Activated gamma-delta T cell (primary cell): ENCODE measurements at places on chromosomes 6 and 20.

DNA sequence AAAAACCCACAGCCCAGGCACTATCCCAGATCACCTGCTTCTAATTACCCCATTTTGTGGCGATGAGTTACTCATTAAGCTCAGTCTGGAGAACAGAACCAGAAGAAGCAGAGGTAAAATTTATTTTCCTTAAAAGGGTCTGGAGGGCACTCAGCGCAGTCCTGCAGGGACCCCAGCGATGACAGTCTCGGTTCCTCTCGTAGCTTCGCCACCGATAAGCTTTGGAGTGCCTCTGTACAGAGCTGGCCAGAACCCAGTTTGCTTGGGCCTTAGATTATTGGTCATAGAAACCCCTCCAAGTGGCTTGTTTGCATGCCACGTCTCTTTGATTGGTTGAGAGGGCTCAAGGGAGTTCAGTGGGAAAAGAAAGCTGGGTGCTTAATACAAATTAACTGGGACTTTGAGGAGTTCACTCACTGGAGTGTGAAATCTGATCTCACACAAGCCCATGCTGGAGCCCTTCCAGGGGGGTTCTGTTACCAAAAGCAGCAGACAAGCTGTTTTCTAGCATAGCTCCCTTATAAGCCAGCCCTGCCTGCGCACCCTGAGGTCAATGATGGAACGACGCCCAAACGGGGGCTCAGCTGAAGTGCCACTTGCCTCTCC lies 158.5 kb upstream of the ARID1B start:
- DNase-seq: no peak

GRCh38 chr6:119739769-119740168 lies 390.2 kb upstream of the MAN1A1 start:
- no peak for DNase-seq

DNA sequence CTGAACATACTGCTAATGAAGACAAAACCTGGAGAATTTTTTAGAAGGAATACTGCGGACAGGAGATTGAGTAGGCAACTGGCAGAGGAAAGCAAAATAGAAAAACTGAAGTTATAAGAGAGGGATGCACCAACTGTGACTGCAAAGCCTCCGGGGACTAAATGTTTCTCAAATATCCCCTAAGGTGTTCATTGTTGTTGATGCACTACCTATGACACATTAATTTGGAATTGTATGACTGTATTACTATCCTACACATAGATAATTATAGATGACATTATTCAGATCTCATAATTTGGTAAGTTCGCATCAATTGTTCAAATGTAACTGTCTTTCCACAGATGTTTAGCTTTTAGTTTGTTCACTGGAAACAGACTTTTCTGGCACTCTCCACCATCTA lies 341.1 kb downstream of the MMUT start:
- DNase-seq: no peak

DNA sequence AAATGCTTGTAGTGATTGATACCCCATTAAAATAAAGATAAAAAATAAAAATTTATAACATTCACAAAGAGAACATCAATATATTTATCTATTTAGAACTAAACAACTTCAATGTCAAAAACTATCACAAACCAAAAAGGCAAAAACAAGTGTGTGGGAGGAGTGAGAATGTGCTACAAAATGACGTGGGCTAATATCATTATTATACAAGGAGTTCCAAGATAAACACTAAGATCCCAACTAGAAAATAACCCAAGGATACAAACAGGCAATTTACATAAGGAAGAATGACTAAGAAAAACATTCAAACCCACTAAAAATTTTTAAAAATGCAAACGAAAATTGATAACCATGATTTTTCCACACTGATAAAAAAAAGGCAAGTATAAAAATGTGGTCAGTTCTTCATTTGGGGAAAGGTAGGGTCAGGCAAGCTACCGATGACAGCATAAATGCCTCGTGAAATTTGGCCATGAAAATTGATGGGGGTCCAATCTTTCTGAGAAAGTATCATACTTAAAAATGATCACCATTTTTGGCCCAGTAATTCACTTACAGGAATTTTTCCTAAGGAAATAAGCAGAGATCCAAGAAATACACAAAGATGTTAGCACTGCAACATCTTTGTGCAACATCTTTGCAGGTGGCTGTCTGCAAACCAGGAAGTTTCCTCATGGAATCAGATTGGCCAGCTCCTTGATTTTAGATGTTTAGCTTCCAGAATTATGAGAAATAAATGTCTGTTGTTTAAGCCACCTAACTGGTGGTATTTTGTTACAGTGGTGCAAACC lies 140.2 kb downstream of the TMEM200A start:
- DNase-seq: no peak

DNA sequence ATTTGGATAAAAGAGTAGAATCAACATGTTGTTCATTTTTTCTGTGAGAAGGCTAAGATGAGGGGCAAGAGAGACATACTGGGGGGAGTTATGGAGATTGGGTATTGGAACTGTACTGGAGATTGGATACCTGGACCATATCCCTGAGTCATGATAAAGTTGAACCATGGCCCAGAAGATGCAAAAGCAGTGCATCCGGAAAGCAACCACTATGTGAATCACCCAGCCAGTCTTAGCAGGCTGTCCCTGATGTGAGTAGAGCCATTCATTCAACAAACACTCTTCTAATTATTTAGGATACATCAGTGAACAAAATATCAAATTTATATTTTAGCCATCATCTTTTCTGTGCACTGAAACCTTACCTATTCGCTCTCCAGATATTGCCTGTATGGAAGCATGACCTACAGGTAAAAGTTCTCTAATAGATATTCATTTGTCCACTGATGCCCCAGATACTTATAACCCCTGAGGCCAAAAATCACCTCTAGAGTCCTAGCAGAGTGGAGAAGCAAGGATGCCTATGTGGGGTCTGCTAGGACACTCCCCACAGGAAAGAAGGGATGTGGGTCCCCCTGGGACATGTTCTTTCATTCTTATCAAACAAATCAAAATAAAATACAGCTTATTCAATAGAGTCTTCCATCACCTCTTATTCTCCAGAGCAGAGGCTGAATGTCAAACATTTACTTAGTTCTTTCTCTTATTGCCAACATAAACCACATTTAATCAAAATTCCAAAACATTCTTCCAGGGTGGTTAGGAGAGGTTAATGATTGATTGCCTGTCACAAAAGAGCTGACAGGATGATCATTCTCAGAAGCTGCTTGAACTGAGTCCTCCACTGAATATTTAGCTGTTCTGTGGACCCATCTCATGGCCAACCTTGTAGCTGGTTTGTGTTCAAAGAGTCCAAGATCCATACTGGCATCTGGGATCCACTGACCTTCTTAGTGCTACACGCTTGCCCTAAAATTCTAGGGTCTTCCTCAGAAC lies 37.0 kb upstream of the PKHD1 start:
- DNase-seq: no peak

- no peak for DNase-seq
Measured at GRCh38 chr6:41487860-41488432, 58.2 kb upstream of the FOXP4 start.

DNA sequence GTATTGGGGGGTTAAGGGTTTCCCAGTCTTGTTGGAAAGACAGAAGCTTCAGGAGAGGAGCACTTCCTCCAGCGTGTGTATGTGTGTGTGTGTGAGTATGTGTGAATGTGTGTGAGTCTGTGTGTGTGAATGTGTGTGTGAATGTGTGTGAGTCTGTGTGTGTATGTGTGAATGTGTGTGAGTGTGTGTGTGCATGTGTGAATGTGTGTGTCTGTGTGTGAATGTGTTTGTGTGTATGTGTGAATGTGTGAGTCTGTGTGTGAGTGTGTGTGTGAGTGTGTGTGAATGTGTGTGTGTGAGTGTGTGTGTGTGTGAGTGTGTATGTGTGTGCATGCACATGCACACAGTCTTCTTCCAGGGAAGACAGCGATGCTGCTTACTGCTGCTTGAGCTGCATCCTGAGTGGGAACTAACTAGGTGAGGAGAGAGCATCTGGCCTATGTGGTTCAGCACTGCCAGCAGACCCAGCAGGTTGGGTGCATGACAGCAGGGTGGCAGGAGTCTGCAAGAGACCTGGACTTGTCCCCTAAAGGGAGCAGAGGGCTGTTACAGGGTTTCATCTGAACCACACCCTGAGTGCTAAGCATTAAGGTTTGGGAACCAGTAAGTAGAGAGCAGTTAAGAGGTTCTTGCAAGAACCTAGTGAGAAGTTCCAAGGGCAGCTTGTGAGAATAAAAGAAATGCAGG lies 22.7 kb upstream of the CCND3 start:
- no peak for DNase-seq

- no peak for DNase-seq
Measured at GRCh38 chr20:35248641-35249475, 22.4 kb downstream of the MMP24 start.

DNA sequence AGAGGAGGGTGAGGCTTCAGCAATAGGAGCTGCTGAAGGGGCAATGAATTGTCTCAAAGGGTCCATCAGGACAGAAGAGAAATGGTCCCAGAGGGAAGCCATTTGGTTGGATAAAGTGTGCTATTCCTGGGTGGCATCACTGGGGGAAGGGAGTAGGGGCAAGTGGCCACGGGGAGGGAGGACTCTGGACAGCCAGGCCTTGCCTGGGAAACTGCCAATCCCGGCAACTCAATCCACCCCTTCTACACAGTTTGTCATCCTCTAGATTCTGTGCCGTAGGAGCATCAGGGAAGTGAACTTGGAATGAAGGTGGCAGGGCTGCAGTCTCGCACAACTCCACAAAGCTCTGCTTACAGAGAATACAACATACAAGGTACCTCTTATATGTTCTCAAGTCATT lies 59.5 kb upstream of the RIPOR2 start:
- no peak for DNase-seq

DNA sequence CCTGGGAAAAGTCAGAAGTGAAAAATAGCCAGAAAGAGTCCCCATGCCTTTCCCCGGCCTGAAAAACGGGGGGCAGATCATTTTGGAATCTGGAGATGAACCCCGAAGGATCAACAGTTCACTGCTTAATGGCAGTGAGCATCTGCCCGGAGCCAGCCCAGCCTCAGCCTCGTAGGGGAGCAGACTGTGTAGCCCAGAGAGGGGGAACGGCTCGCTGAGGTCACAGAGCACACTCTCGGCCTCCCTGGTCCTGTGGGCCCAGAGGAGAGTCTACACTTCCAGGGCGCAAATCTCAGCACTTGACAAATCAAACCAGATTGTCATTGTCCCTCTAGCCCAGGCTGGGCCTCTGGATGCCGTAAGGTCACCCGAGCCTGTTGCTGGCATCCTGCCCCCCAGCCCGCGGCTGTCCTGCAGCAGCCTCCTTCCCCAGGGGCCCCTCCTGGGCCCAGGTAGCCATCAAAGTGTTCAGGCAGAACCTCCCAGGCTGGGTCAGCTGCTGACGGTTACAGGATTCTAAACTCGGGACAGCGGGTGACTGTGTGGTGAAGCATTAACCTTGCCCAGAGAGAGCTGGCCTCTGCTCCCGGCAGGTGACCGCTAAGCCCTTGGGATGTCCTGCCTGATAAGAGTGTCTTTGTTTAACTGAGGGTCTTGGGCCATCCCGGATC lies 56.1 kb downstream of the GNAS-AS1 start:
- DNase-seq: no peak

DNA sequence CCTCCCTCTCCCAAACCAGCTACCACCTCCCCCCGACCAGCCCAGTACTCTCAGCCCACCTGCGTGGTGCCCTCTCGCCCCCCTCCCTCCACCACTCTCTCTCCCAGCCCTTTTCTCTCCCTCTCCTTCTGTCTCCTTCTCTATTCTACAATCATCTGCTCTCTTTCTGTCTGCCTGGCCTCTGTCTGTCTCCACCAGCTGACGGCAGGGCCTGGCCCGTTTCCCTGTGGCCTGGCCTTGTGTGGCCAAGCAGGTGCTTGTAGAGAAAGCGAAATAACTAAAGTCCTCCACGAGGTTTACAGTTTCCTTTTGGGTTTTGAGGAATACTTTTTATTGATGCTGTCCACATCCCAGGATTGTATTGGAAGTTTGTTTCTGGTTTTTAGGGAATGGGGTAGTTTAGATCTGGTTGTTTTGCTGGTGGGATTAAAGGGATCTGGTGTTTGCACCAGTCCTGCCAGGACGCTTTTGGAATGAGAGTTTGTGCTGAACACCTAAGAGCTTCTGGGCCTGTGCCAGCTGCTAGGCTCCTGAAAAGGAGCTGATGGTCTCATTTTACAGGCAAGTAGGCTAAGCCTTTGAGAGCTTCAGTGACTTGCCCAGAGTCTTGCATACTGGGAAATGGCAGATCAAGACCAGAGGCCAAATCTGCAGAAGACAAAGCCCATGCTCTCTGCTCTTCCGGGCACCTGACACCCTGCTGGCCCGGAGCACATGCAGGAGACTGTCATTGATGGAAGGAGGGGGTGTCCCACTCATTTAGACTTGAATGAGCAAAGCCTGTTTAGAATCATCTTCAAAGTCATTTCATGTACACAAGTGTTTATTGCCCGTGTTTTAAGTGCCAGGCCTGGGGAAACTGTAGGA lies 161.7 kb downstream of the SYCP2 start:
- no peak for DNase-seq

DNA sequence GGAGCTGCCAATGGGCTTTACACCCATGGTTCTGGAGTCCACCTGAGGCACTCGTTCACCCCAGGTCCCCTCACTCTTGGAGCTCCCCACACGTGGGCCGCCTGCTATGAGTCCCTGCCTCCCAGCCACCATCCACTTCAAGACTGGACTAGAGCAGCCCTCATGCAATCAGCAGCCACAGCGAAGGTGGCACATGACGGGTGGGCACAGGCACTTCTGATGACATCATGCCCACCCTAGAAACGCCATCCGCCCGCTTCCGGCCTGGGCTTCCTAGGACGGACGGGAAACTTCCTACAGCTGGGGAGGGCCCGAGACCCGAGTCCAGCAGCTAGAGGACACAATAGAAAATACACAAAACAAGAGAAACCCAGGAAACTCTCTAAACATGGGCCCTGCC lies 85.5 kb downstream of the PDE10A start:
- DNase-seq: no peak

- no peak for DNase-seq
Measured at GRCh38 chr20:51345601-51346101, 196.9 kb downstream of the NFATC2 start.

DNA sequence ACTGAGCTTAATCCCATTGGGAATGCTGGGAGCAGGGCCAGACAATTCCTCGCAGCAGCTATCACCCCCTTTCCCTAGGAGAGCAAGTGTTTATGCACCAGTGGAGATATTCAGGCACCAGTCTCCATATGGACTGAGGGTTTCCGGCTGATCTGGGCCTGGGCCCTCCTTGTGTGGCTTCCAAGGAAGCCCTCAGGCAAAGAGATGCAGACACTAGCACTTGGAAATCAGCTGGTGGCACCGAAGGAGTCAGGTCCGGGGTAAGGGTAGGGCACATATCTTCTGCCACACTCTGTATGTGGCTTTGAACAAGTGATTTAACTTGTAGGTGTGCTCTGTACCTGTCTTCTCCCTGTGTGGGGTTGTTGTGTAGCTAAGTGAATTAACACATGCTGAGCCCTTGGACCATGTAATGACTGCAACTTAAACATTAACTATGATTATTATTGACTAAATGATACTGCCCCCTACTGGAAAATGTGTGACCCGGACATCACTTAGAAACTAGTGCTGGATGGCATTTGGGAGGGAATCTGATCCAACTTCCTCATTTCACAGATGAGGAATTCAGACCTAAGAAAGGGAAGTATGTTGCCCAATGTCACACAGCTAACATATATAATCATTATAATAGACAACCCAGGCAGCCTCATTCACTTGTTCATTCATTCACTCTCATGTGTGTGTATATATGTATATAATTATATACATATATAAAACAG lies 19.3 kb upstream of the WFDC2 start:
- DNase-seq: no peak

GRCh38 chr6:53811082-53811481 lies 16.3 kb downstream of the LRRC1 start:
- DNase-seq: no peak
